DND-41 (cell line): ENCODE measurements at places on chromosomes 3 and 15.

- DNase-seq, result no peak
- no peak overlapping the region for H3K4me3 ChIP-seq
- no peaks in the 10 kb centered on the region for H3K27me3 ChIP-seq
- H3K4me1 ChIP-seq, result no peaks in the 10 kb centered on the region
These were observed 1066.5 kb downstream of the PLOD2 start for GRCh38 chr3:145094355-145094941.

GRCh38 chr3:131007256-131007655, 19.4 kb downstream of the ASTE1 start:
- H3K27me3 ChIP-seq, result no peaks in the 10 kb centered on the region
- no peak overlapping the region for H3K4me3 ChIP-seq
- no peak overlapping the region for H3K27ac ChIP-seq

DNA sequence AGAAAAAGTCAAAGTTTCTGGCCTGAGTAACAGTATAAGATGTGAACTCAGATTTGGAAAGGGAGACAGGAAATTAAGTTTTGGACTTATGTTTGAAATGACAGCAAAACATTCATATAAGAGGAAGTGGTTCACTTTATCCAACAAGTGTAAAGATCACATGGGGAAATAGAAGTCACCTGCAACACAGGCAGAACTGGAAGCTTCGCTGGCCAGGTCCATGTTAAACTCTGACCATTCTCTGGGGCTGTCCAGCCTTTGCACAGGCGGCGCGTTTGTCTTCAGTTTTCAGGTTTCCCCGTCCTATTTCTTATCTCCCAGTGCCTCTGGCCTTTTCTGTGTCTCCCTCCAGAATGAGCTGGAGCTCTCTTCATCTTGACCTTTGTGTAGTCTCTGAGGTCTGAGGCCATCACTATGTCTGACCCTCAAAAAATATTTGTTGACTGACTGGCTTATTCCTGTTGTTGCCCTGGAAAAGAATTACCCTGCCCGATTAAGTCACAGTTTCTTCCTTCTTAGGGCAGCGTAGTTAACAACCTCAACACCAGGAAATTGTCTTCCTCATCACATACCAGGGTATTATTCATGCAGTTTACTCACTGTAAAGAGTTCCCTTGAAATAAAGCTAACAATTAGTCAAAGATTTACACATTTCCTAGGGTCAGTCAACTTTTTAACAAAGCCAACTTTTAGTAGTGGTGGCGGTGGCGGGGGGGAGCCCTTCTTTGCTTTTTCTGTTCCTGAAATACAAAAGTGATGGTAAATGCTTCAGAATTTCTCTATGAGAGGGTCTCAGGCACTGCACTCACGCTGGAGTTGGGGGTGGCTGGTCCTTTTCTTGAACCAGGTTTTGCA, 959 bp upstream of the RASA2 start:
- no peaks in the 10 kb centered on the region for H3K27me3 ChIP-seq
- H3K27ac ChIP-seq, result peak overlapping the region; percentile 70
- peaks cover 47% of the 10 kb centered on the region for H3K4me1 ChIP-seq
- H3K36me3 ChIP-seq, result peaks cover 6% of the 10 kb centered on the region; the same call in 1 of the 2 replicates
- DNase-seq, result no peak

DNA sequence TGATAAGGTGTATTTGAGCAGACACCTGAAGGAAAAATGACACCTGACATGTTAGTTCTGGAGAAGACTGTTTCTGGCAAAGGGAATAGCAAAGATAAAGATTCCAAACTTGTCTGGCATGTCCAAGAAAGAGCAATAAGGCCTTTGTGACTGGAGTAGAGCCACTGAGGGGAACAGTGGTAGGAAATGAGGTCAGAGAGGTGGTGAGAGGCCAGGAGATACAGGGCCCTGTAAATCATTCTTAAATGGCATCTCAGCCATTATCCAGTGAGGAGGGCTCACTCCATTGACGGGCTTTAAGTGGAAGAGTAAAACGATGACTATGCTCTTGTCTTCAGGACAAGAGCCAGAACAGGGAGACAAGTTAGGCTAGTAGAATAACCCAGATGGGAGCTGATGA, 4.5 kb downstream of the SLC49A4 start:
- no peak overlapping the region for H3K27ac ChIP-seq
- no peaks in the 10 kb centered on the region for H3K27me3 ChIP-seq
- no peak for DNase-seq
- peaks cover 28% of the 10 kb centered on the region for H3K4me1 ChIP-seq
- H3K36me3 ChIP-seq, result no peaks in the 10 kb centered on the region
- H3K4me3 ChIP-seq, result no peak overlapping the region

DNA sequence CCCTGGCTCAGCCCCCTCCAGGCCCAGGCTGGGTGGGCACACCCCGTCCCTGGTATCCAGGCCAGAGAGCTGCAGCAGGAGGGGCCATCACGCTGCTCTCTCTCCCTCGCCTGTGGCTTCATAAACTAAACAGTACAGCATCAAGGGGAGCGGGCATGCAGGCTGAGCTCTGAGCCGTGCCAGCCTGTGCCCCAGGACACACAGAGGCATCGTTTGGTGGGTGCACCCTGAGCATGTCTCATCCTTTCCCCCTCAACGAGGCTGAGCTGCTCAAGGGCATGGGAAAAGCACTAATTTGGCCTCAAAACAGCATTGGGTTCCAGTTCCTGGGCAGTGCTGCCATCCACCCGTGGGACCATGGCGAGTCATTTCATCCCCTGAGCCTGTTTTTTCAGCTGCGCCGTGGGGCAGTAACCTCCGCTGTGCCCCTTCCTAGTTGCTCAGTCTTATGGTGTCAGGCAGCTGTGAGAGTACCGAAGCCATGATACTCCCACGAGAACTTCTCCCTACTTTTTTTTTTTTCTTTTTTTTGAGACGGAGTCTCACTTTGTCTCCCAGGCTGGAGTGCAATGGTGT, 79.6 kb downstream of the CPN2 start:
- DNase-seq, result no peak
- no peaks in the 10 kb centered on the region for H3K27me3 ChIP-seq
- 0 out of 2 replicates have a peak overlapping the region, but pooled peaks have one; percentile 34 for H3K27ac ChIP-seq
- H3K4me3 ChIP-seq, result no peak overlapping the region

- peak overlapping the region; percentile 54; the same call in 1 of the 2 replicates for H3K27ac ChIP-seq
- H3K36me3 ChIP-seq, result peaks cover 87% of the 10 kb centered on the region
- DNase-seq, result no peak
These were observed 17.1 kb downstream of the ZBED2 start for GRCh38 chr3:111577798-111578685.

DNA sequence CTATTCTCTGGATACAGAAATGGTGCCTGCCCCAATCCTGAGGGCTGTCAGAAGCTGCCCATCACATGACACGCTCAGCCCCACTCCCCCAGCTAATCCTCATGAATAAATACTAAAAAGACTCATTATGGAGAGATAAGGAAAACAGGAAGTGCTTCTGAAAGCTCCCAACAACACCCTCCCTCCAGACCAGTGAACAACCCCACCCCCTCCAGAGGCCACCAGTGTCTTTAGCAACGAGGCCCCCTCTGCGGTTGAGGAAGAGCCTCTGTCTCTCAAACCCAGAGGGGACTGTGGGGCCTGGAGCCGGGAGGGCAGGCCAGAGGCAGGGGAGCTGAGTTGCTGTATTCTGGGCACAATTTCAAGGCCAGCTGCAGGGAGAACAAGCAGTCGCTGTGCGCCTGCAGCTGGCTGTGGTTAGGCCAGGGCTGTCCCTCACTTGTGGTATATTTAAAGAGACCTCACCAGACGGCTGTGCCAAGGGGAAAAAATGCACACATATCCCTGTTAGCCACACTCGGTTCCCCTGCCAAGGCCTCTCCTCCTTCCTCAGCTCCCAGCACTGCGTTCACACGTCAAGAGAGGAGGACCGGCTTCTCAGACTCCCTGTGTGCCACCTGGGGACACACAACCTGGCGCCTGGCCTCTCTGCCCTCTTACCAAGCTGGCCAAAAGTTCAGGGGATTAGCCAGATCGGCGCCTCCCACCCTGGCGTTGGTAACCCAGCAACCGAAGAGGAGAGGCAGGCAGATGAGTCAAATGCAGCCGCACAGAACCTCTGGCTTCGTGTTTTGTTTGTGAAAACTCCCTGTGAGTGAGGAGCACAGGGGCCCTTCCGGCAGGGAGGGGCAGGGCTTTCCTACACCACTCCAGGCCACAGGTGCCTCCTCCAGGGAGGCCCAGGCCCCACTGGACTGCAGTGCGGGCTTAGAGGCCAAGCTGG, 101.2 kb upstream of the ETV5 start:
- H3K36me3 ChIP-seq, result no peaks in the 10 kb centered on the region
- peak overlapping the region; percentile 32 for H3K27ac ChIP-seq
- H3K27me3 ChIP-seq, result no peaks in the 10 kb centered on the region
- peak; percentile 79 for DNase-seq

GRCh38 chr3:126375835-126376331, 18.7 kb upstream of the KLF15 start:
- H3K4me1 ChIP-seq, result no peaks in the 10 kb centered on the region
- H3K36me3 ChIP-seq, result no peaks in the 10 kb centered on the region
- no peak overlapping the region for H3K27ac ChIP-seq
- DNase-seq, result no peak
- no peaks in the 10 kb centered on the region for H3K27me3 ChIP-seq
- H3K4me3 ChIP-seq, result no peak overlapping the region

DNA sequence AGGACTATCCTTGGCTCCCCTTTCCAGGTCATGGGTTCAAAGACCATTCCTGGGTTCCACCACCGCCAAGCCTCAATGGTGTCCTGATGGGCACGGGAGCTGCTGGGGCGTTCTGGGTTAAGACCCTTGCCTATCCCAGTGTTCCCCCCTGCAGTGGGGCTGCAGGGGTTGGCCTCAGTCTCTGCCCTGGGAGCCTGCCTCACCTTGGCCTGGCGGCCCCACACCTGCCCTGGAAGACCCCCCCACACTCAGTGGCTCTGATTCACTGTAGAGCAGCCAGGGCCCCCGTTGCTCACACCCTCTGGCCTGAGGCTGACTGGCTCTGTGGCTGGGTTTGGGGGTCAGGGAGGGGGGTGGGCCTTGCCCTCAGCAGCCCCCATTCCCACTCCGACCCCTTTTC, 22.0 kb downstream of the C15orf39 start:
- no peaks in the 10 kb centered on the region for H3K4me1 ChIP-seq
- no peak overlapping the region for H3K4me3 ChIP-seq
- H3K36me3 ChIP-seq, result no peaks in the 10 kb centered on the region
- H3K27ac ChIP-seq, result no peak overlapping the region
- DNase-seq, result no peak

DNA sequence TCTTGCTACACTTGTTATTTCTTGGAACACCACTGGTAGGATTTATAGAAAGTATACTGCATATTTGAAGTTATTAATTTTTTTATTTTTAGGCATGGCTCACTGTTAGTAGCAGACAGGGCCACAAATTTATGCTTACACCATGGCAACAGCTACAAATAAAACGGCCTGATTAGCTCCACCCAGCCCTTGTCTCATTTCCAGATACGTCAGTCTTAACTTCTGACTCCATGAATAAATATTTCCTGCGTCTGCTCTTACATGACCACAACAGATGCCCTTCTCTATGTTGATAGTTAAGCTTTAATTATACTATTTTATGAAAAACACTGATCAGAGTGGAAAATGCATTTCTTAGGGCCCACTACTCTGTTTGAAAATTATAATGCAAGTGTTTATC, 62.3 kb upstream of the CPOX start:
- no peaks in the 10 kb centered on the region for H3K36me3 ChIP-seq
- no peaks in the 10 kb centered on the region for H3K27me3 ChIP-seq
- peaks cover 31% of the 10 kb centered on the region for H3K4me1 ChIP-seq
- DNase-seq, result no peak

DNA sequence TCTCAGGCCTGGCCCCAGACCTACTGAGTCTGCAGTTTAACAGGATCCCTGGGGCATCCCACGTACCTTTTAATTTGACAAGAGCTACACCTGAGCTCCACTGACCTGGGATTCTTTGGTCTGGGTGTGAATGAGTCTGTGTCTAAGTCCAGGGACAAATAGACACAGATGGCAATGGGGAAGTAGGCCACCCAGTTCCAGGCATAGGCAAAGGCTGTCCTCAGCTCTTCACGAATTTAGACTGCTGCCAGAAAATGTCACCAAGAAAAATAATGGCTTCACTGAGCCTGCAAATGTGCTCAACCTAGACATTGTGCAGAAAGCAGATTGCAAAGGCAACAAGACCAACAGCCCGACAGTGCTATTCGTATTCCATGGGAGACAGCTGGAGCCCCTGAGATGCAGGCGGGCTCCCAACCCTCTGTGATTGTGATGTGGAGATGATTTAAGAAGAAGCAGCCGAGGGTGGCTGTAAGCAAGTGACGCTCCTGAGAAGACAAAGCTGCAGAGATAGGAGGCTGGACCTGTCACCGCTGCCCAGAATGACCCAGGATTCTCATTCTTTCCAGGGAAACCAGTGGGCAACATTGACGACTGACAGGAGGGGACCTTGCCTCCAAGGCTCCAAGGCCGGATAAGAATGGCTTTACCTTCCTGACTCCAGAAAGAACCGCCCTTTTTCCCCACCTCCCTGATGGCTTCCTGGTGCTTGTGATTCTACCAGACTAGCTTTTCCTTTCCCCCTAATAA, 39.8 kb upstream of the IREB2 start:
- H3K27ac ChIP-seq, result no peak overlapping the region
- DNase-seq, result no peak
- H3K4me3 ChIP-seq, result no peak overlapping the region
- H3K36me3 ChIP-seq, result no peaks in the 10 kb centered on the region
